ENCODE measurements at places on chromosomes 5 and 9.

DNA sequence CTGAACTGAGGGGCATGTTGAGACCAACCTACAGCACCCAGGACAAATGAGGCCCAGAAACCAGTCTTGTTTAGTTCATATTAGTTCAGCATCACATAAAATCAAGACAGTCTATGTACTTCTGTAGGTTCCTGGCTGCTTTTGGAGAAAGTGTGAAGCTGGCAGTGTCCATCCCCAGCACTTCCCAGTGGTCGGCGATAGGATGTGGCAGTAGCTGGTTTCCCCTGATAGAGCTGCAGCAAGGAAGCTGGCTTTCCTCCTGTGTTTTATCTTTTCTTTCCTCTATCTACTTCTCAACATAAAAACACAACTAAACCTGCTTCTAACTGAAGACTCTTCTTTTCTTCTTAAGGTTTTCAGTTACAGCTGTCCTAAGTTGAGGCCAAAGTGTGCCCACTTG lies 43.0 kb upstream of the SLC46A2 start:
- no peak for DNase-seq

- no peak for DNase-seq
These were observed 811.1 kb downstream of the CDH9 start for GRCh38 chr5:26227245-26227644.

DNA sequence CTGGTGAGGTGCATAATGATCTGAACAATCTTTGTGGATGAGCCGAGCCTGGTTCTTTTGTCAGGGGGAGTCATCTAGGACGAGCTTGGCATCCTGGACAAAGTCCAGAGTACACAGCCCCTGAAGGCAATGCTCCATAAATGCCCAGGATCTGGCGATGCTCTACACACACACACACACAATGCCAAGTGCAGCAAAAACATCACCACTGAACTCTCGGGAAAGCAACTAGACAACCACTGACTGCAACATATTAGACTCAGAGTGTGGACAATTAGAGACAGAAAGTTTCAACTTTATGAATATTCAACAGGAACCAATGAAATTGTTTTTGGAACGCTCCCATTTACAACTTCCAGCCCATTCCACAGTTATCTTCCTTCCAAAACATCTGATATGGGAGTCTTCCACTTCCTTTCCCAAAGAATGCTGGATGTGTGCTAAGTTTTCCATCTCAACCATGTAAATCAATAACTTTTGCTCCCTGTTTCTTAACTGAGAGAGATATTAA lies 227.6 kb upstream of the ANKRD55 start:
- DNase-seq, result no peak

DNA sequence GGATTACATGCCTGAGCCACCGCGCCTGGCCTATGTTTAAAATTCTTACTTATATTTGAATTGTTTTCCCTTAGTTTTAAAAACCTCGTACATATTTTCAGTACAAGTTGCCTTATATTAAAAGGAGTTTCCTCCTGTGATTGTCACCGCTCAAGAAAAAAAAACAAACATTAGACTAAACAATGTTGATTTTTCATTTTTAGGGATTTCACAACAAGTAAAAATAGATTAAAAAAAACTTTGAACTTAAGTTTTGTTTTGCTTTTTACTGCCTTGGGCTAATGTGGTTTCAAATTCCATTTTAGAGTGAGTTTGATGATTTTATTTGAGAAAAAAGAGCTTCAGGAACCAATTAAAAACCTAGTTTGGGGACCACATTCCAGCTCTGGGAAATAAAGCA lies 1196.6 kb upstream of the CDH18 start:
- DNase-seq, result no peak

- no peak for DNase-seq
These were observed 51.6 kb downstream of the ALG2 start for GRCh38 chr9:99169982-99170761.

GRCh38 chr9:4143936-4144717 lies 155.7 kb downstream of the GLIS3 start:
- DNase-seq, result no peak

DNA sequence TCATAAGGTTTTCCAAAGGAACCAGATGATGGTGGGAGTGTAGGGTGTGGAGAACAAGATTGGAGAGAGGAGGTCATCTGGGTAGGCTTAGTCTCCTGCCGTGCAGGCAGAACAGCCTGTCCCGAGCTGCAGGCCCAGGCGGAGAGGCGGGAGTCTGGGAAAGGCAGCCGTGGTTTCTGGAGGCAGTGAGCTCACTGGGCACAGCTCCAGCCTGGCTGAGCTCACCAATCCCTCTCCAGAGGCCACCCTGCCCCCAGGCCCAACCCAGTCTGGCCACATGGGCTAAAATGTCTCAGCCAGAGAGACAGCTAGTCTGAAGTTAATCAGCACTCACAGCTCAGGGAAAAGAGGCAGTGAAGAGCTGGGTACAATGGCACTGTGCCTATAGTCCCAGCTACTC lies 12.3 kb downstream of the P4HA2 start:
- no peak for DNase-seq

DNA sequence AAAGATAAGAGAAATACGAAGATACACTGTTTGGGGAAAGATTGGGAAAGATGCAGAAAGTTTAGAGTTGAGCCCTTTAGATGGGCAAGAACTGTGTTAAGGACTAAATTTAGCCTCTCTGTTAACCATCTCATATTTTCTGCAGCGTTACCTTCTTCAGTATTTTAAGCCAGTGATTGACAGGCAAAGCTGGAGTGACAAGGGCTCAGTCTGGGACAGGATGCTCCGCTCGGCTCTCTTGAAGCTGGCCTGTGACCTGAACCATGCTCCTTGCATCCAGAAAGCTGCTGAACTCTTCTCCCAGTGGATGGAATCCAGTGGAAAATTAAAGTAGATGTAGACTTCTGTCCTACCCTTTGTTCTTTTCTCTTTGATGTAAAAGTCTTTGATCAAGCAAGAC lies 26.4 kb upstream of the LNPEP start:
- no peak for DNase-seq

DNA sequence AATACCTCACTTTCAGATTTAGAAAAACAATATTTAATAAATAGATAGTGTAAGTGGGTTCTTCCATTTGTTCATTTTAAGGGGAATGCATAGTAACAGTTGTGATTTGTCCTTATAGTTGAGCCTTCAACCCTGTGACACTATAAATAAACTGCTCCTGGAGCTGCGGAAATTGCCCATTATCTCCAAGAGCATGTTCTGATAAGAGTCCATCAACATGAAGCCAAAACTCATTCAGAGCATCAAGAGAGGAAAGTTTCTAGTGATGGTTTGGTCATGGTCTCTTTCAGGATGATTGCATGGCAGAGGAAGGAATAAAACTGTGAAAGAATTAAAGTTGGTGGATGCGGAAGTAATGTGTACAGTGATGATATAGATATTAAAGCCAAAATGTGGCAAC lies 772.1 kb upstream of the DMAC1 start:
- no peak for DNase-seq

GRCh38 chr9:127575875-127576778 lies 36.0 kb upstream of the STXBP1 start:
- DNase-seq, result no peak

DNA sequence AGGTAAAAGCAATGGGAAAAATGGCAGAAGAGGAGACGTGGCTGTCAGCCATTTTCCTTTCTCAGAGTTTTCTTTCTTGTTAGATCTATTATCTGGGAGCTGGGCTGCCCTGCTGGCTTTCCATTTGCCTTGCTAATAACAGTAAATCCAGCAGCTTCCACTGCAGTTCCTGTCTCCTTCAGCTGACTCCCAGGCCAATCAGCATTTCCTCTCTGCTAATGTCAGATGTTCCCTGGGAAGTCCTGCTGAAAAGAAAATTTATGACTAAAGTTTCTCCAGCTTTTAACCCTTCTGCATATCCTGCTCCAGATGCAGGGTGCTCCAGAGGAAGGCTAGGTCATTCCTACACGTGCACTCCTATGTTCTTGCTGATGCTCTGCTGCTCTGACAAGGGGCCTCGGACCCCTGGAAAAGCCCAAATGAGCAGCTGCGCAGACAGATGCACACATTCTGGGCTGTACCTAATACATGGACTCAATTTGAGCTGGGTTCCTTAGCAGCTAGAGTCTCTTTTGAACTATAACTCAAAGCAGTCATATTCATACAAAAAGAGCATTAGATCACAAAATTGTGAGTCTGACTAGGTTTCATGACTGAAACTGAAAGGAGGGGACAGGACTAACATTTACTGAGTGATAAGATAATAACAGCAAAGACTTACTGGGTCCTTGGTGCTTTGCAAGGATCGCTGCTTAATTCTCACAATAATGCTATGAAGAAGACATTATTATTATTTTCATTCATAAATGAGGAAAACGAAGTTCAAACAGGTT lies 182.2 kb downstream of the MAPKAP1 start:
- DNase-seq, result no peak

GRCh38 chr5:111144352-111144930 lies 52.3 kb downstream of the WDR36 start:
- DNase-seq, result no peak

DNA sequence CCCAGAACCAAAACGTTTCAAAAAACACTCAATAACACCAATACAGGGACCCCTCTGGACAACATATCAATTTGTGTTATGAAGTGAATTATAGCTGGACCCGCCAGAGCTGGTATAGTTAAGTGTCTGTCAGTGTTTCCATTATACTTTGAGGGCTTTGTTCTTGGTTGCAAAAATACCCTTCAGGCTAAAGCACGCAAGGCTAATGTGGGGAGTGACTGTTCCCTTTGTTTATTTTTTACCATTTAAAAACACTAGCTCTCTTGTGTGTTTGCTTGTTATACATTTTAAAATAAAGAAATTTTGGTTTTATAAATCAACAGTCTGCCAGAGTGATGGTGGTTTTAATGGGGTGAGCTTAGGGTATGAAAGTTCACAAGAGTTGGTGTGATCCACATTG lies 859.5 kb downstream of the PTPRD start:
- DNase-seq, result no peak

DNA sequence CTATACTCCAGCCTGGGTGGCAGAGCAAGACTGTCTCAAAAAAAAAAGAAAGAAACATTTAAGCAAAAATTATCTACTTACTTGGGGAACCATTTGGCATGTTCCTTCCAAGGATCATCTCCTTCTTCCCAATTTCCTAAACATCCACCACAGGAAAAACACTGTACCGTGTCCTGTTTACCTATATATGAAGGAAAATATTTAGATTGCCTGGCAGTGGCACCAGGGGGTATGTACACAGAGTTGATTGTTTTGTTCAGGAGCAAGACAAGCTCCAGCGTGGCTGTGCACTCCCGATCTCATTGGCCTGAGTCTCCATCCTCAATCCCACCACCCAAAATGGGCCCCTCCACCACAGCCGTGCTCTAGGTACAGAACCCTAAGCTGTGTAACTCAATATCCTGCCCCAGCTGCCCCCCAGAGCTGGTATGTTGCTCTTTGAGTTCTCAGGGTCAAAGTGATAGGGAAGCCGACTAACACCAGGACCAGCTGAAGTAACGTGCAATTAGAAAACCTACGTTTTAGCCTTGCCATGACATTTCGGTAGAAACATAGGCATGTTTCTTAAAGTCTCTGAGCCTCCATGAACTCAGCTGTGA lies 13.8 kb downstream of the NAIP start:
- no peak for DNase-seq

- no peak for DNase-seq
These were observed 214.1 kb upstream of the KLF4 start for GRCh38 chr9:107703651-107704050.

- no peak for DNase-seq
These were observed 80.7 kb upstream of the TNFAIP8 start for GRCh38 chr5:119275146-119275545.

- DNase-seq, result no peak
These were observed 32.1 kb upstream of the MVB12B start for GRCh38 chr9:126294331-126295081.

GRCh38 chr5:133063965-133064364 lies 12.2 kb downstream of the HSPA4 start:
- no peak for DNase-seq

DNA sequence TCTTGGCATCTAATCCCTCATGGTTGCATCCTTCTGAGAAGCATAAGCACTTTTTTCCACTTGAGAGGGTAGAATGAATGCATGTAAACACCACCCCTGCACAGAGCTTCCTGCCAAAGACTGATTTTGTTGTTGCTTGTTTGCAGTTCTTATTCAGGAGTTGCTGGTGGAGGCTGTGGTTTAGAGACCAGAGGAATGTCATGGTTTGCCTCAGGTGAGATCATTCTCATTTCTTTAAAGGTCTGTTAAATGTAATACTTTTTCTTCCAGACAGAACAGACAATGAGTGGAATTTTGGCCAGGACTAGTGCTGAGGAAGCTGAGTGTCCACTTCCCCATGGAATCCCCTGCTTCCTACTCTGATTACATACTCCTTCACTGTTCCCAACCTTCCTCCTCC lies 3.2 kb upstream of the TNC start:
- DNase-seq, result no peak

GRCh38 chr9:115194216-115194615 lies 76.3 kb upstream of the TNC start:
- DNase-seq, result no peak

DNA sequence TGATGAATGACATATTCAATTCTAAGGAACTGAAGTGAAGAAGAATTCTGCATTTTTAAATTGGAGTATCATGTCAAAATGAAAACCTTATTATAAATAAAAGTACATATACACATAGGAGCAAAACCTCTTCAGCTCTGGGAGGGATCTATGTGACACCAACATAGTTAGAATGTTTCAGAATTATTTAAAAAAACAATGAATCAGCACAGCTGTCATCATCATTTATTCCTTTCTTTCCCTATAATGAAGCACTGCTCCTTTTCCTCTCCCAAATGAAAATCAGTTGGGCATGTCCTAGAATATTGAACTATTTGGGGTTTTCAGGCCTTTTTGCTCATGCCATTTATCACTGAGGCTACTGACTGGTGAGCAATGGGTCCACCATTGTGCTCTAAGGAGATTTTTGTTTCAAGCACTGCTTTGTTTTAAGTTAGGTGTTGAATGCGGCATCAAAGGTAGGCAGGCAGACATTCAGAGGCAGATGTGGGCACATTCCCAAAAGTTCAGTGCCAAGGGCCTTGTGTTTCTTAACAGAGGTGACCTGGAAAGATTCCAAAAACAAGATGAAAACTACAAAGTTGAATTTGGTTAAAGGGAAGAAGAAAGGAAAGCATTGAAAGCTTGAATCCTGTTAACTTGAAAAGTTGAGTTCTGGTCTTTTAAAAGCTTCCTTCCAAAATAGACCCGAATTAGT lies 126.4 kb upstream of the ADAMTSL1 start:
- no peak for DNase-seq

- DNase-seq, result no peak
These were observed 1240.7 kb upstream of the WWC1 start for GRCh38 chr5:167050568-167051401.

Data from glomerular endothelial cell (primary cell).